A549 treated with RU486 at 1 μM for 4 hours (cell line): ENCODE measurements at places on chromosomes 2 and 18. TPM values are rescaled to one million over a fixed set of nuclear protein-coding genes. Genes with fewer than 3 reads are reported as not detected.

The SERPINB12 gene
- total RNA-seq: not detected in 5 replicates

The PLB1 gene
- 1.1 to 2.6 TPM (median 1.9 TPM) in 5 replicates for total RNA-seq

The RESP18 gene
- total RNA-seq: not detected in 5 replicates

The NEU2 gene
- not detected in 5 replicates for total RNA-seq

The RIT2 gene
- not detected in 5 replicates for total RNA-seq

The ERFE gene
- 6.1 to 10.0 TPM (median 8.4 TPM) in 5 replicates for total RNA-seq

The EML6 gene
- 0.92 to 1.4 TPM (median 1.0 TPM) in 5 replicates for total RNA-seq

The SGPP2 gene
- 0.11 to 0.33 TPM (median 0.20 TPM) in 5 replicates for total RNA-seq

The LHCGR gene
- not detected in 5 replicates for total RNA-seq

The ABCG8 gene
- total RNA-seq: not detected in 5 replicates

The CASP10 gene
- total RNA-seq: 1.5 to 3.2 TPM (median 2.1 TPM) in 5 replicates

The SCN7A gene
- not detected in 5 replicates for total RNA-seq

The AFTPH gene
- total RNA-seq: 19.7 to 27.0 TPM (median 25.7 TPM) in 5 replicates

The FAM237A gene
- not detected in 5 replicates for total RNA-seq

The NT5C1B gene
- not detected in 5 replicates for total RNA-seq

The CHAC2 gene
- total RNA-seq: 7.1 to 15.1 TPM (median 13.4 TPM) in 5 replicates

The DSG1 gene
- not detected in 5 replicates for total RNA-seq

The EPHA4 gene
- 0.32 to 1.4 TPM (median 0.82 TPM) in 5 replicates for total RNA-seq

The ECEL1 gene
- 0.19 to 0.74 TPM (median 0.23 TPM) in 5 replicates for total RNA-seq

The VAMP8 gene
- 15.8 to 20.9 TPM (median 20.0 TPM) in 5 replicates for total RNA-seq

The CCDC148 gene
- total RNA-seq: 0.27 to 0.50 TPM (median 0.37 TPM) in 5 replicates

The HOXD3 gene
- total RNA-seq: 0.14 to 0.33 TPM (median 0.21 TPM) in 4 of 5 replicates, not detected in the other

The SIX2 gene
- total RNA-seq: 0.08 to 0.36 TPM (median 0.19 TPM) in 5 replicates

The DPP4 gene
- 0.30 to 0.71 TPM (median 0.62 TPM) in 5 replicates for total RNA-seq

The ACMSD gene
- total RNA-seq: not detected in 5 replicates

The RAD51AP2 gene
- not detected in 5 replicates for total RNA-seq

The EIF5B gene
- 55.1 to 81.6 TPM (median 62.8 TPM) in 5 replicates for total RNA-seq

The CCDC178 gene
- total RNA-seq: not detected in 5 replicates

The ZNF521 gene
- total RNA-seq: not detected in 5 replicates

The MAL gene
- not detected in 5 replicates for total RNA-seq

The CNGA3 gene
- total RNA-seq: 0.02 to 0.06 TPM in 2 of 5 replicates, not detected in the others

The LONRF2 gene
- total RNA-seq: 2.8 to 4.1 TPM (median 3.3 TPM) in 5 replicates

The PPM1G gene
- 171 to 187 TPM (median 176 TPM) in 5 replicates for total RNA-seq

The MC4R gene
- not detected in 5 replicates for total RNA-seq
